Sigmoid colon (tissue), 7 donors: ENCODE measurements at places on chromosomes 3 and 15.
A peak's percentile ranks its signal among the peaks of the same experiment; 100 is the strongest.

- H3K4me3 ChIP-seq, result no peak overlapping the region
- no peaks in the 10 kb centered on the region for H3K4me1 ChIP-seq
- peak overlapping the region; percentile 25 for H3K27ac ChIP-seq
- no peaks in the 10 kb centered on the region for H3K27me3 ChIP-seq
- H3K36me3 ChIP-seq, result peaks cover 30% of the 10 kb centered on the region
These were observed 337.1 kb upstream of the LRRFIP2 start for GRCh38 chr3:37511463-37511920.

- H3K36me3 ChIP-seq, result no peaks in the 10 kb centered on the region
- H3K27ac ChIP-seq, result no peak overlapping the region
- no peaks in the 10 kb centered on the region for H3K27me3 ChIP-seq
- DNase-seq, result no peak
These were observed 377.7 kb downstream of the IL20RB start for GRCh38 chr3:137335478-137335877.

DNA sequence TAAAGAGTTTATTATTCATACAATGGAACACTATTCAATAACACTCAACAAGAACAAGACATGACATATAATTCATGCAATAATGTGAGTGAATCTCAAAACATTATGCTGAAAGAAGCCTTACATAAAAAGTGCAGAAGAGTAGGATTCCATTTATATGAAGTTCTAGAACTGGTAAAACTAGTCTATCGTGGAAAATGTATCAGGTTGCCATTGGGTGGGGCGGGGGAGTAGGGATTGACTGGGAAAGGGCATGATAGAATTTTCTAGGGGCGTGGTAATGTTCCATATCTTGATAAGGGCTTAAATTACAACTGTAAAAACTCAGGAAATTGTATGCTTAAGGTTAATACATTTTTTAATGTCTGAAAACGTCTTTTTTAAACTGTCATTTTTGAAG, 247.9 kb downstream of the SATB1 start:
- H3K36me3 ChIP-seq, result no peaks in the 10 kb centered on the region
- no peak overlapping the region for H3K4me3 ChIP-seq
- no peaks in the 10 kb centered on the region for H3K4me1 ChIP-seq
- H3K27me3 ChIP-seq, result no peaks in the 10 kb centered on the region

GRCh38 chr15:91289324-91289723, 189.3 kb downstream of the SV2B start:
- no peak overlapping the region for H3K4me3 ChIP-seq
- H3K27ac ChIP-seq, result no peak overlapping the region
- no peaks in the 10 kb centered on the region for H3K27me3 ChIP-seq
- H3K36me3 ChIP-seq, result no peaks in the 10 kb centered on the region
- no peaks in the 10 kb centered on the region for H3K4me1 ChIP-seq

GRCh38 chr15:101773496-101774100, 29.7 kb upstream of the OR4F6 start:
- H3K27ac ChIP-seq, result no peak overlapping the region
- H3K4me3 ChIP-seq, result no peak overlapping the region
- DNase-seq, result no peak
- no peaks in the 10 kb centered on the region for H3K36me3 ChIP-seq
- H3K4me1 ChIP-seq, result no peaks in the 10 kb centered on the region
- no peaks in the 10 kb centered on the region for H3K27me3 ChIP-seq

GRCh38 chr3:124229420-124229819, 237.5 kb upstream of the ROPN1 start:
- no peaks in the 10 kb centered on the region for H3K27me3 ChIP-seq
- H3K36me3 ChIP-seq, result no peaks in the 10 kb centered on the region
- H3K4me1 ChIP-seq, result no peaks in the 10 kb centered on the region
- H3K27ac ChIP-seq, result no peak overlapping the region

- peaks cover 8% of the 10 kb centered on the region for H3K36me3 ChIP-seq
- DNase-seq, result no peak
- H3K4me3 ChIP-seq, result no peak overlapping the region
- no peaks in the 10 kb centered on the region for H3K27me3 ChIP-seq
- H3K27ac ChIP-seq, result no peak overlapping the region
These were observed 35.0 kb upstream of the COLQ start for GRCh38 chr3:15556512-15556911.

GRCh38 chr3:134445636-134446035, 40.1 kb downstream of the ANAPC13 start:
- no peaks in the 10 kb centered on the region for H3K27me3 ChIP-seq
- no peak overlapping the region for H3K27ac ChIP-seq
- H3K36me3 ChIP-seq, result no peaks in the 10 kb centered on the region
- H3K4me1 ChIP-seq, result no peaks in the 10 kb centered on the region
- no peak overlapping the region for H3K4me3 ChIP-seq

DNA sequence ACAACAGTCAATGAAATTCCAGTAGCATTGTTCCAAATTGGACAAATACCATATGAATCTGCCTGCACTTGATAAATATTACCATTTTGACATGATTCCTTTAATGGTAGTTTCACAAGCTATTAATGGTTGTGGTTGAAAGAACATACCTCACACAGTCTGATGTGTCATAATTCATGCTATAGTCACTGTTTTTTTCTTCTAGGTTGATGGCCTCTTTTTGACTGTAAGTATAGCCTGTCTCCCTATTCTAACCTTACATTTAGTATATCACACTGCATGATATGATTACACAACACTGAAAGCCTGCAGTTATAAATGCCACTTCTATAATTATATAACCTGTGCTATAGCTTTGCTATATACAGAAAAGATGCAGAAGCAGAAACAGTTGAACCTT, 834.1 kb downstream of the NSUN3 start:
- no peaks in the 10 kb centered on the region for H3K36me3 ChIP-seq
- H3K4me1 ChIP-seq, result no peaks in the 10 kb centered on the region
- H3K4me3 ChIP-seq, result no peak overlapping the region
- no peaks in the 10 kb centered on the region for H3K27me3 ChIP-seq
- no peak for DNase-seq
- H3K27ac ChIP-seq, result no peak overlapping the region

- no peak overlapping the region for H3K27ac ChIP-seq
- peaks cover 4% of the 10 kb centered on the region for H3K4me1 ChIP-seq
- H3K4me3 ChIP-seq, result no peak overlapping the region
- H3K36me3 ChIP-seq, result peaks cover 100% of the 10 kb centered on the region
- no peak for DNase-seq
- H3K27me3 ChIP-seq, result no peaks in the 10 kb centered on the region
These were observed 42.1 kb downstream of the TLE3 start for GRCh38 chr15:70055601-70056051.

GRCh38 chr3:149717391-149718056, 34.8 kb downstream of the COMMD2 start:
- no peaks in the 10 kb centered on the region for H3K27me3 ChIP-seq
- no peaks in the 10 kb centered on the region for H3K4me1 ChIP-seq
- no peak overlapping the region for H3K27ac ChIP-seq
- no peak overlapping the region for H3K4me3 ChIP-seq
- no peaks in the 10 kb centered on the region for H3K36me3 ChIP-seq
- DNase-seq, result peak; percentile 79

DNA sequence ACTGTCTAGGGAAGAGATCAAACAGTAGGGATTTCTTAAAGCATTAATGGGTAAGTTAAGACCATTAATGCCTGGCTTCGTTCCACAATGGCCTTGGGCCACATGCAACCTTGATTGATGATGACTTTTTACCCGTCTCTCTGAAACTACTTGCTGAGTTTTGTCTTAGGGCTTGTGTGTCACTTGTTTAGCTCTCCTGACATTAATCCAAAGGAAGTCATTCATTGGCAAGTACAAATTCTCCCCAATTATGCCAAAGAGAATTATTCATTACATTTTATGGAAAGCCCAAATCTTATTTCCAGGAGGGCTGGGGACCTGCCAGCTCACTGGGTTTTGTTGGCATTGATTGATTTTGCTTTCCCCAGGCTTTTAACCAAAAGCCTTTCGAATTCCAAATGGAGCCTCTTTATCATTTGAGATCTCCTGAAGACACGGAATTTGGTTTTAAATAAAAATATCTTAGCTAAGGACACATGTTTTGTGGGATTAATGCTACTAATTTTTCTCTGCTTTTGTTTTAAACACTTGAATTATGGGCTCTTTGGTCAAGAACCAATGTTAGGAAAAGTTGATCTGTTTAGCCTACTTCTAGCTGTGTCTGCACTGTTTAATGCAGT, 40.7 kb downstream of the SERPINI1 start:
- H3K27ac ChIP-seq, result no peak overlapping the region
- no peaks in the 10 kb centered on the region for H3K27me3 ChIP-seq
- DNase-seq, result no peak
- H3K36me3 ChIP-seq, result no peaks in the 10 kb centered on the region
- H3K4me3 ChIP-seq, result no peak overlapping the region

GRCh38 chr3:142007710-142008399, 131.4 kb downstream of the ATP1B3 start:
- no peaks in the 10 kb centered on the region for H3K27me3 ChIP-seq
- peaks cover 30% of the 10 kb centered on the region for H3K4me1 ChIP-seq
- DNase-seq, result no peak

DNA sequence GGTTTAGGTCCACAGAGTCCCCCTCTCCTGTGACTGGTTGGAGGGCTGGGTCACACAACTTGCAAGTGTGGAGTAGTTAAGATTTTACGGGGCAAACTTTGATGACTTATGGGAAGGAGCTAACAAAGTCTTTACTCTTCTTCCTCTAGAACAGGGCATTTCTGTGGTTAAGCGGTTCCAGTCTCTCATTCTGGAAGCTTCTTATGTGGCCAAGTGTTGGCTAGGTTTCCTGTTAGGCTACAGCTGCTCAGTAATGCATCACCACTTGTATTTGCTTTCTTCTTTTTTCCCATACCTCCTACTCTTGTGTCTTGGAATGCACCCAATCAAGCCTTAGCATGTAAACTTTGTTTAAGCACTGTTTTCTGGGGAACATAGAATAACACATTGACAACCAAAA, 100.6 kb upstream of the PLAAT1 start:
- H3K27ac ChIP-seq, result no peak overlapping the region
- H3K4me1 ChIP-seq, result no peaks in the 10 kb centered on the region
- no peaks in the 10 kb centered on the region for H3K27me3 ChIP-seq

GRCh38 chr15:89018207-89018606, 70.0 kb upstream of the ABHD2 start:
- peak overlapping the region; percentile 86 for H3K27ac ChIP-seq
- no peaks in the 10 kb centered on the region for H3K27me3 ChIP-seq
- peaks cover 17% of the 10 kb centered on the region for H3K4me1 ChIP-seq
- H3K4me3 ChIP-seq, result no peak overlapping the region

DNA sequence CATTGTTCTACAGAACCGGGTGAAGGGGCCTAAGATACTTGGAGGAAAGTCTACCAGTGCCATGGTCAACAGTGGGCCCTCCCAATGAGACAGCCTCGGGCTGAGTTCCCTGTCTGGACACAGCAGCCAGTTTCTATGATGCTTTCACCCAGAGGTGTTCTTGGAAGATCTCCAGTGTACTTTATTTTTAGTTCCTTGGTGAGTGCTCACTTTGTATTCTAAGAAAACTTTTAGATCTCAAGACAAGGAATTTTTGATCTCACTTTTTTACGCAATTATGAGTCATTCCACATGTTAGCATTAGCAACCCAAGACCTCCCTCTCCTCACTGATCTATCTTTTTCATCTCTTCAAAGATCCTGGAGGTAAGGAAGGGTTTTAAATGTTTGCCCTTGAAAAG, 287.7 kb downstream of the RORA start:
- DNase-seq, result no peak
- H3K27me3 ChIP-seq, result no peaks in the 10 kb centered on the region
- no peak overlapping the region for H3K27ac ChIP-seq
- peaks cover 33% of the 10 kb centered on the region for H3K4me1 ChIP-seq
- no peak overlapping the region for H3K4me3 ChIP-seq

- no peak overlapping the region for H3K27ac ChIP-seq
- H3K4me3 ChIP-seq, result no peak overlapping the region
- no peaks in the 10 kb centered on the region for H3K4me1 ChIP-seq
- no peak for DNase-seq
These were observed 159.1 kb upstream of the EOMES start for GRCh38 chr3:27880969-27881892.

- no peaks in the 10 kb centered on the region for H3K4me1 ChIP-seq
- no peaks in the 10 kb centered on the region for H3K27me3 ChIP-seq
- H3K36me3 ChIP-seq, result no peaks in the 10 kb centered on the region
- H3K27ac ChIP-seq, result no peak overlapping the region
These were observed 969.6 kb upstream of the ALCAM start for GRCh38 chr3:104396974-104397669.

- H3K4me3 ChIP-seq, result no peak overlapping the region
- H3K27me3 ChIP-seq, result no peaks in the 10 kb centered on the region
- H3K4me1 ChIP-seq, result no peaks in the 10 kb centered on the region
These were observed 68.0 kb downstream of the COL8A1 start for GRCh38 chr3:99706410-99706809.

- no peaks in the 10 kb centered on the region for H3K27me3 ChIP-seq
- no peak for DNase-seq
- no peak overlapping the region for H3K27ac ChIP-seq
- no peak overlapping the region for H3K4me3 ChIP-seq
- no peaks in the 10 kb centered on the region for H3K4me1 ChIP-seq
- H3K36me3 ChIP-seq, result no peaks in the 10 kb centered on the region
These were observed 43.0 kb upstream of the MYRIP start for GRCh38 chr3:39766433-39766832.

DNA sequence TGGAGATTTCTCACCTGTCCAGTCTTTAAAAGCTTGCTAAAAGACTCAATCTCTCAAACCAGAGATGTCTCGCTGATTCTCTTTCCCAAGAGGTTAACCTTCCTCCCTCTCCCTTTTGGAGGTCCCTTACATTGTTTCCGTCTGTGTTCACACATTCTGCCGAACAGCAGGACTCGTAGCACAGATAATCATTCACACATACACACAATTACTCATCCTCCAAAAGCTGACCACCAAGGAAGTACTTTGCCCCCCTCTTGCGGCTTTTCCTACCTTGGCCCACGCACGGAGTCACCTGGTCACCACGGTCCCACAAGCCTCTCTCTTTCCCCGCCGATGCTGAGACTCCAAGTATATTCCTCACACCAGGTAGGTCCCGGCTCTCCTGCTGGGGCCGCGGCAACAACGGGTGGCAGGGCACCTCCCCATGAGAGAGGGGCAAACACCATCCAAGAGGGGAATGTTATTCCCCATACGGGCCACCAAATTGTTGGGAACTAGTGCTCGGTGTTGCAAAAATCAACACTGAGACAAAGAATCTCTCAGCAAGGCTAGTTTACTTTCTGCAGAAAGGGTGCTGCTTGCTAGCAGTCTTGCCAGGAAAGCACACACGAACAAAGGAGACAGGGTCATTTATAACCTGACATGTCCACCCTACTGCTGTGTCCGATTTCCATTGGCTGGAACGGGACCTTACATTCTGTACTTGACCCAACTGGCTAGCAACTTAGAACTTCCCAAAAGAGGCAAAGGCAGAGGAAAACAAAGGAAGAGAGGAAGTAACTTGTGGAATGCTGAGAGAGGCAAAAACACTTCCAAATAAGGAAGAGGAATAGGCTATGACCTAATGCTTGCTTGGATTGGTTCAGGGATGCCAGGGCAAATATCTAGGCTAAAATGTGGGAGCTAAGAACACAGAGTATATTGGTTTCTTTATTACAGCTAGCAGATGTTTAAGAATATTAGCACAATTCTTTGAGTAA, 102.1 kb upstream of the NECTIN3 start:
- H3K4me1 ChIP-seq, result no peaks in the 10 kb centered on the region
- H3K27ac ChIP-seq, result no peak overlapping the region
- DNase-seq, result no peak
- H3K36me3 ChIP-seq, result no peaks in the 10 kb centered on the region

- peak overlapping the region; percentile 15 for H3K27ac ChIP-seq
- DNase-seq, result no peak
- peaks cover 4% of the 10 kb centered on the region for H3K4me1 ChIP-seq
- H3K4me3 ChIP-seq, result peak overlapping the region; percentile 20
These were observed 388.0 kb downstream of the ZBTB20 start for GRCh38 chr3:114758831-114759699.
